HuH-7 (cell line): ENCODE measurements at places on chromosomes 12 and 14.
A peak's percentile ranks its signal among the peaks of the same experiment; 100 is the strongest.

DNA sequence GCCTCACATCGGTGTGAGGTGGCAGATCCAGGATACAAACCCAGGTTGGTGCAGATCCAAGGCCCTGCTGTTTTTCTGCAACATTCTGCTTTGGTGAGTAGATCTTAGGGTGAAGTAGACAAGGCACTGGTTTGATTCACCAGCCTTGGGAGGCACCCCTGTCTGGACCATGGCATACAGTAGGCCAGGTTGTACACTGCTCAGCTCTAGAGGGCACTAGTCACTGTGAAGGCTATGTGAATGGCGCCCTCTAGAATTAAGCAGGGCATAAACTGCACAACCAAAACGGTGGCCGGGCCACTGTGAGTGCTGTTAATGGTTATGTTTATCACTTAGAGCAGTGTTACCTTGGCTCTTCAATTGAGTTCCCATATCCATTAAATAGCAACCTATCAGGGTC lies 280.6 kb upstream of the PWP1 start:
- DNase-seq: peak; percentile 34

DNA sequence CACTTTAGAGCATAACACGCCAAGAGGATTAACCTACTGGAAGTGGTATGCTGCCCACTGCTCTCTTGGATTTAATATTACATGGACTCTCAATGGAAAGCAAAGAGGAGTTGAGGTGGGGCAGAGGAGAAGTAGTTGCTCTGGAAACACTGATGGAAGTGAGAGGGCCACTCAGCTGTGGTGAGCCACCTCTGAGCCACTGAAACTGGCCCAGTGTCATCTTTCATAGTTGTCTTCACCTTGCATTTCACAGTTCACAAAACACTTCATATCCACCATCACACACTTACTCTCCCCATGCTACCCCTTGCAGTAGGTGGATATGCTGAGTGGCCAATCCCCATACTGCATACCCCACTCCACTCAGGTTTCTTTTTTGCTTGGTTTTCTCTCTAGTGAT lies 12.2 kb upstream of the PCED1B start:
- no peak for DNase-seq

DNA sequence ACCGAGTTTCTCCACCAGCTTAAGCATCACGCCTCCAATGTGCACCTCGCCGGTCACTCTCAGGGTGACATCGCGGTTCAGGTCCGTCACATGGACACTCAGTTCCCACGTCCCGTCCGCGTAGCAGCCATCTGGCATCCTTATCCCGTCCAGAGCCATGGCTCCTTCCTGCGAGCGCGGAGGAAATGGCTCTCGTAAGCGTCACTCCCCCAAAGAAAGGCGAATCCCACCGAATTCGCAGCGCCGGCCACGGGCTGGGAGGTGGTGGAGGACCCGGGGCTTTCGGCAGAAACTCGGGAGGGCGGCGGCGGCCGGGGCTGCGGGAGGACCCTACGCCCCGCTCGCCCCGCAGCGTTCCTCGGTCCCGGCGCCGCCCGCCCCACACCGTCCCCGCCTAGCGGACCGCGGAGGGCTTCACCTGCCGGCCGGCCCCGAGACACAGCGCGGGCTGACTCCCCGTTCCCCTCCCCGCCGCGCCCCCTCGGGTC lies 396 bp downstream of the FERMT2 start:
- peak; percentile 24 for DNase-seq

DNA sequence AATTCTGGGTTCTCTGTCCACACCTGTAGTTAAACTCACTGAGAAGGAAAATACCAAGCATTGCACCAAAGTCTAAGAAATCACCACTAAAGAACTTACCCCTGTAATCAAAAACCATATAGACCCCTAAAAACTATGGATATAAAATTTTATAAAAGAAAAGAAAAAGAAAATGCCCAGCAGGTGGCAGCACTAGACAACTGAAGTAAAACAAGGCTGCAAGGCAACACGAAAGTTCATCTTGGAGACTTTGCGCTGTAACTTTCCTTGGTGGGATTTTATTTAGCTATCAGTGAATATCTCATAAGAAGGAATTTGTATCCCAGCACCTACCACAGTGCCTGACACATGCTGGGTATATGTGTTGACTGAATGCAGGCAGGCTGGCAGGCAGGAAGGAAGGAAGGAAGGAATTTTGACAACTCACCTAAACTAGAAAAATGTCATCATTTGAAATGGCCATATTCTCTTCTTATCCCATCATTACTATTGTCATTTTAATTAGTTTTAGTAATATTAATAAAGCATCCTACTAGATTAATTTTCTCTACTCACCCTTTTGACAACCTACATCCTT lies 68.2 kb upstream of the ETV6 start:
- DNase-seq: peak; percentile 41

GRCh38 chr12:18074001-18074400 lies 16.0 kb downstream of the RERGL start:
- DNase-seq: no peak
